Suprapubic skin (tissue), 4 donors: ENCODE measurements at places on chromosomes 4 and X.

DNA sequence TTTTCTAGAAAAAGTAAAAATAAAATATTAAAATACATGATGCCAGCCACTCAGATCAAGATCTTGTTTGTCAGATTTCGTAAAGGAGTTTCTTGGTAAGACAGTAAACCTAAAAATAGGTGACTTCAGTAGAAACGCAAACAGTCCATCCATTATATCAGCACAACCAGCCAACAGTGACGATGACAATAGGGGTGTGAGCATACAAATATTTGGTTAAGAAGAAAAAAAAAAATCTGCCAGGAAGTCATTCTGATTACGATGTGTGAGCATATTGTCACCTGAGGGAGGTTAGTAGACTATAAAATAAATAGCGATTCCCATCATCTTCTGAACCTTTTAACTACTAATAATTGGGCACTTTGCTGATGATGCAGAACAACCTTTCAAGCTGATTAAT lies 37.6 kb downstream of the SLC7A11 start:
- DNase-seq = no peak

GRCh38 chr4:67343199-67343598 lies 202.1 kb downstream of the CENPC start:
- no peak for DNase-seq

DNA sequence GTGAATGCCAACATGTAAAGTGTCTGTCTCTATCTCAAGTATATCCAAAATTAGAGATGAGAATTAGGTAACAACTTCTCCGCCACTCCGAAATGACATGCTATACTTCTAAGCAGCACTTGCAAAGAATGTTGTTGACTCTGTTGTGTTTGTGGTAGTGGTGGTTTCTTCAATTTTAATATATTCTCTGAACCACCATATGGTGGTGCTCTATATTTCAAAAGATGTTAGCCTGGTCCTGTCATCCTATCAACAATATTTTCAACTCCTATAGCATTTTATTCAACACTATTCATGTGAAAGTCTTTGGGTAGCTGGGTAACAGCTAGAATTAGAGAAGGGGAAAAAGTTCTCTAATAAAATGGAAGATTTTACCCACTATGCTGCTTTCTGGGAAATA lies 1622.8 kb upstream of the IGFBP7 start:
- no peak for DNase-seq

GRCh38 chrX:34877436-34877835 lies 65.2 kb upstream of the FAM47B start:
- DNase-seq = no peak

- DNase-seq = no peak
Observed at GRCh38 chrX:53605004-53605403, 81.5 kb downstream of the HUWE1 start.

- no peak for DNase-seq
Observed at GRCh38 chrX:47878198-47878597, 41.5 kb downstream of the ZNF81 start.

DNA sequence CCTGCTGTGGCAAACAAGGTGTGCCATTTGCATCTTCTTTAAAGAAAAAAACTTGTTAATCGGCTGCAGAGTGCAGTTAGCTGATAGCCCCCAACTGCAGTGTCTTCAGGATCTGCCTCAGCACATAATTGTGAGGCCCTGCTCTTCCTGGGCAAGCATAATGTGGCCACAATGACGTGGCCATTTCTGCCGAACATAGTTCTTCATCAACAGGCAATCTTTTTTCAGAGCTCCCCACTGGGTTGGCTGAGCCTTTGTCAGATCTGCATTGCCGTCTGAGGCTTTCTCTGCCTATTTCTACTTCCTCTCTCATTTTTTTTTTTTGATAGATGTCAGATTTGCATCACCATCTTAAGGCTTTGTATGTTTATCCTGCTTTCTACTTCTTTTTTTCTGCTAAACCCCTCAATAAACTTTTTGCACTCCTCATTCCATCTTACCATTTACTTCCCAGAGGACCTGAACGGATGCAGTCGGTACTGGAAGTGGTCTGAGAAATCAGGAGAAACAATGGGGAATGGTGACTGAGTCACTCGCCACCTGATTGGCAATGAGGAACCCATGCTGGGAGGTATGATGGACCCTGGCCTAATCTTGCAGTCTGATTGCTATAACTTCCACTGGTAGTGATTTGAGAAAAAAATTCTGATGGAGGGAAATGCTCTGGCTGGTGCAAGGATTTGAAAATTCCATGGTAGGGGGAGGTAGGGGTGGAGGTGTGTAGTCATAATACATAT lies 21.2 kb upstream of the TAB3 start:
- DNase-seq = no peak

DNA sequence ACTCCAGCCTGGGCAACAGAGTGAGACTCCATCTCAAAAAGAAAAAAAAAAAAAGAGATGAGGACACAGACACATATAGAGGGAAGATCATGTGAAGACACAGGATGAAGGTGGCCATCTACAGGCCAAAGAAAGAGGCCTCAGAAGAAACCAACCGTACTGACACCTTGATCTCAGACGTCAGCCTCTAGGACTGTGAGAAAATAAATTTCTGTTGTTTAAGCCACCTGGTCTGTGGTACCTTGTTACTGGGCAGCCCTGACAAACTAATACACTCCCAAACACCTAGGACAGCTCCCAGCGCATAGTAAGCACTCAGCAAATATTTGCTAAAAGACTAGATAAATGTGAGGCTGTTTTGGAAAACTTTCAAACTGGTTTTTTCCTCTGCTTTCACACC lies 59.2 kb upstream of the SMIM10 start:
- DNase-seq = no peak

DNA sequence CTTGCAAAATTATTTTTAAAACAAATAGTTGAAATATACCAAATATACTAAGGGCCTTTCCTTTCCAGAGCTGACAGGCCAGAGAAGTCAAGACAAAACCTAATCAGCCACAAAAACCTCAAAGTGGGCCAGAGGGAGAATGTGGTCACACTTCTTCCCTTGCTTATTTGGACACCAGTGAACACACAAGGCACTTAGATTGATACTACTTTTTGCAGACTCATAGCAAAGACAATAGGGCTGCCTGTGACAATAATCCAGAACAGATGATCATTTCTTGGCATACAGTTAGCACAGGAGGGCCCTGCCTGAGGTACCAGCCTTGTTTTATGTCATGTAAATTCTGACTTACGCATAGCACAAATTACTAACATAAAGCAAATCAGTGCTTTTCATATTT lies 215.7 kb upstream of the NEIL3 start:
- DNase-seq = no peak

DNA sequence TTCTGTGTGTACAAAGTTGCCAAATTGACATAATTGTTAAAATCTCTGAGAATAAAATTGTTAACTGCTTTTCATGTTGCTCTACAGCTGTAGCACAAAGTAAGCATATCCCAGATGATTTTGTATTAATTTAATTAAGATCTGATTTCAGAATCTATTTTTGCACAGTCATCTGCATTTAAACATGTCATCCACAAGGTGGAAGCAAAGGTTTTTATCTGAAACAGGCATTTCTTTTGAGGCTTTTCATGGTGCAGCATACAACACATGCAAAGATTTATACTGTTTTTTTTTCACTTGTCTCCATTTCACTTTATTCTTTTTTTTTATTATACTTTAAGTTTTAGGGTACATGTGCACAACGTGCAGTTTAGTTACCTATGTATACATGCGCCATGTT lies 51.2 kb downstream of the GC start:
- no peak for DNase-seq

DNA sequence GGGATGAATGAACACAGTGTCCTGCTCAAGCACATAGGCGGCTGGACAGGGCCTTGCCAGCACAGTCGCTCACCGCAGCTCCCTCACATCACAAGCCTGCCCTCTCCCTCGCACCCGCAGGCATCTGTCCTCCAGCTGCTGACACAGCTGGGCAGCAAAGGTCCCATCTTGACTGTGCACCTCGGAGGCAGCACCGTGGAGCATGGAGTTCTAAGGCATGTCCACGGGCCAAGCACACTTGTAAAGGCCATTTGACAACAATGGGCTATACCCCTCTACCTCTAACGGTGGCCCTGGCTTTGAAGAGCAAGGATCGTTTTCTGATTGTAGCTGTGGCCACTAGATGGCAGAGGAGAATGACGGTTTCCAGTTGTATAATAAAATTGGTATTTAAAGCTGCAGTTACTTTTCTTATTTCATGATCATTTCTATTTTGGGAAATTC lies 53.8 kb downstream of the APLN start:
- DNase-seq = no peak

GRCh38 chrX:68332201-68332731 lies 101.0 kb downstream of the OPHN1 start:
- no peak for DNase-seq

GRCh38 chr4:9979101-9979701 lies 42.1 kb downstream of the SLC2A9 start:
- no peak for DNase-seq

DNA sequence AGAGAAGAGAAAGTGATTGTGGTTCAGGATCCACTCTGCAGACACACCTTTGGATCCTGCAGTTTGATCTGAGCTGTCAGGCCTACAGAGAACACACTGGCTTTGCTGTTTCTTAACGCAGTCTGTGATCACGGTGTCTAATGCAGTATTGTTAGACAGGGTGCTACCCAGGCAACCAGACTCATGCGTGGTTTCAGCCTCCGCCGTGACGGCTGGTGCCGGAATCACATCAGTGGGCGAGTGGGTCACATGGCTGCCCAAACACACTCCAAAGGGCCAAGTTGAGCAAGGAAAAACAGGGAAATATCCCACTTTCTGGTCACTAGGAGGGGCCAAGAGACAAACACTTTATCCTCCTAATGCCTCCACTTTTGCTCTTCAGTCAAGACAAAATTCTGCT lies 27.5 kb downstream of the CCDC149 start:
- DNase-seq = no peak

GRCh38 chr4:124061413-124061812 lies 651.1 kb downstream of the ANKRD50 start:
- DNase-seq = no peak

DNA sequence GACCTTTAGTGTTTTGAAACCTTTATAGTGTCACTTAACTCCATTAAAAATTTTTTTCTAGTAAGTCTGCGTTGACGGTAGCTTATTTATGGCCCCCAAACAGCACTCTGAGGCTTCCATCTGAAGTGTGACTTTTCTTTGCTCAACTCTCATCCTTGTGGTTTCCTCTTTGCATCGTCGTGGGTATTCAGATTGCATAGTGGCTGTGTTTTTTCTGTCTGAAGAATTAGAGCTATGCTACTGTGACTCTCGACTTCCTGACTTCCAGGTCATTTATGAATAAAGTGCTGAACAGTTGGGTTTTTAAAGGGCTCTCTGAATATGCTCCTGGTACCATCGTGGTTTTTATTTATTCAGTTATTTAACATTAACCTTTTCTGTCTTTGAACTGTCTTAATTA lies 44.9 kb downstream of the JADE1 start:
- DNase-seq = no peak

- no peak for DNase-seq
Observed at GRCh38 chrX:37472836-37473235, 98.6 kb upstream of the LANCL3 start.

DNA sequence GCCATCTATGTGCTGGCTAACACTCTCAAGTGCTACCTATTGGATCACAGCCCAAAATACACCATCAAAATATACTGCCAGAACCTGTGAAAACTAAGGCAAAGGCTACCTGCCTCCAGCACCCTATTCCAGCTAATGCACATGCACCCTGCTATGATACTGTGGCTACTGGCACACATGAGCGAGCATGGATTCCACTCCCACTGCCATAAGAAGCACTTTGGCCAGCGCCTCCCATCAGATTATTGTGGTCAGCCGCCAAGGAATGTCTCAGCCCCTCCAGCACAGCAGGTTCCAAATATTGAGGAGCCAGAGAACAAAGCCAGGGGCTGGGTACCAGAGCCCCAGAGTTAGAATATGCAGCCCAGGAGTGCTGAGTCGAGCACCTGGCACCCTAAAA lies 32.5 kb upstream of the TMPRSS11F start:
- DNase-seq = no peak

DNA sequence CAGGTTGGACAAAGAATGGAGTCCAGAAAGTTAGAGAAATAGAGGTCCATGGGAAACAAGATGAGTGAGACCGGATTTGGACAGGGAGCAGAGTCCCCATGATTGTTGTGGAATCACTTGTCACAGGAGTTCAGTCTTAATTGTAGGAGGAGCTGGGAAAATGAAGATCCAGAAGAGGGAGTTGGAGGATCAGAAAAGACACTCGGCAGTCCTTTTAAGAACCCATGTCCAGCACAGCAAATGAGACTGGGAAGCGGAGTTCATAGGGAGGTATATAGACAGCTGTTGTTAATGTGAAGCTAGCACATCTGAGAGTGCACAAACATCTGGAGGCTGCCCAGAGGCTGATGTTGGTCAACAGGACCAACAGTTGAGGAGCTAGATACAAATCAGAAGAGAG lies 111.4 kb upstream of the RXFP1 start:
- no peak for DNase-seq

DNA sequence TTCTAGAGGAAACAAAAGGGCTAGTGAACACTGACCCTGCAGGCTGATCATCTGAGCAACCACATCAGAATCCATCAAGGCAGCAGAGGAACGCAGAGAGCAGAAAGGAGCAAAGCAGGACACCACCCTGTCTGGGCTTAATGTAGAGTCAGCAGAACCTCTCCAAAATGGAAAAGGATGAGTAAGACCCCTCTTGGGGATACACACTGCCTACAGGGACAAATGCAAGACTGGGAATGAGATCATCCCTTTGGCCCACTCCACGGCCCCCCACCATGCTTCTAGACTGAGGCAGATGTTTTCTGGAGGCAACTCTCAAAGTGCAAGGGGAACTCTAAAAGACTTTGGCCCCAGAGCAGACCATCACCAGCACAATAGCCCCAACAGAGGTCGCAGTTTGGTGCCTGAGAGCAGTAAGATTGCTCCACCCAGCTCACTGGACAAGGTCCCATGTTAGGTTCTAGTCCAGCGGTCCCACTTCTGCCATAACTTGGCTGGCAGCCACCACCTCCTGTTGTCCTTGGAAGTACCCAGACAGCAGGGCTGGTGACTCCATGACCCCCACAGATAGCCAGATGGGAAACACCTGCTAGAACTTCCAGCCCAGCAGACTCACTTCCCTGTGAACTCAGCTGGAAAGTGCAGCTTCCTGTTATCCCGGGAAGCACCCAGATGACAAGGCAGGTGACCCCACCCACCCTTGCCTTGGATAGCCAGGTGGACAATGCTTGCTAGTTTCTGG lies 372.7 kb downstream of the INPP4B start:
- DNase-seq = peak; percentile 72

DNA sequence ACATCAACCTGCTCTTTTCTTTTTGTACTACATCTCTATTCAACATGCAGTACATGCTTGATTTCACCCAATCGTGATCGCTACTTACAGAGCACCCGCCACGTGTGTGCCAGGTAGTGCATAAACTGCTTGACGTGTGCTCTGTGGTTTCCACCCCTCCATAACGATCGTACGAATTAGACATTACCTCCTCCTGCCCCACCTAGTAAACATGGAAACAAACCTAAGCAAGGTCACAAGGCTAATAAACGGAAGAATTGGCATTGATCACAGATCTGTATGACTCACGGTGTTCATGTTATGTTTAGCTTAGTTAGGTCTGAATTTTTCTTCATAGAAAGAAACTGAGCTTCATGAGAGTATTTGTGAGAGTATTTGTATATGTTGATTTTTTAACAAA lies 64.1 kb downstream of the STX18 start:
- no peak for DNase-seq

- DNase-seq = no peak
Observed at GRCh38 chrX:8245411-8245810, 74.3 kb upstream of the VCX2 start.

- DNase-seq = no peak
Observed at GRCh38 chr4:7472442-7473013, 37.8 kb upstream of the PSAPL1 start.

GRCh38 chrX:18983666-18984380 lies at the start of gene PHKA2:
TSS of gene PHKA2 (minus strand) at chrX:18984114. CDS start at chrX:18983932, 182 bp downstream.
- DNase-seq = peak; percentile 76

- DNase-seq = no peak
Observed at GRCh38 chrX:19904778-19905367, 17.5 kb upstream of the SH3KBP1 start.
